Stimulated activated CD4-positive, alpha-beta T cell treated with anti-CD3 and anti-CD28 coated beads, TNF-alpha, amount 100 ng/mL, for 4 hours (primary cell): ENCODE measurements at places on chromosomes 4 and X.

DNA sequence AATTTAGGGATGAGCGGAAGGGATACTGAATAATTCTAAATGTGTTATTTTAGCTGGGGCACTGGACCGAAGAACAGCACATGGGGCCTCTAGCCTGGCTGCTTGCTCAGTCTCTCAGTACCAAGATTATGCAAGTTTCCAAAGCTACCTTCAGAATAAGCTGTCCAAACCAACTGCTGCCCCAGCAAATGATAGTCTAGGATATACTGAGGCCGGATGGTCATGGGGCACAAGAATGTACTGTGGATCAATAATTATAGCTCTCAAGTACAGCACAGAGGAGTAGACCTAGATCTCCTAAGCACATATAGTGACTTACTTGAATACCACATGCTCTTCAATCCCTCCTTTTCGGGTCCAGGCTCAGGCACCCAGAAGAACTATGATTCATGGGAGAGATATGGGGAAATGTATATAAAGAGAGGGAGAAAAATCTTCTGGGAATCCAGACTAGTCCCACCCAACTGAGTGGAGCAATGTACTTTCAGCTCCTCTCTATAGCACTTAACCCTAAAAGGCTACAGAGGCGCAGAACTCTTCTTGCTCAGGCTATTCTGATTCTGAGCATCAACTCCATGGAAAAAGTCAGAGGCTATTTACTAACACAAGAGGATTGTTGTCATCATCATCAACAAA is 160.3 kb upstream of the GPC4 start:
- no peak for DNase-seq

GRCh38 chr4:110550260-110550659 is 72.6 kb downstream of the PITX2 start:
- DNase-seq: no peak

GRCh38 chrX:10582945-10583344 is 37.4 kb downstream of the MID1 start:
- DNase-seq: no peak

DNA sequence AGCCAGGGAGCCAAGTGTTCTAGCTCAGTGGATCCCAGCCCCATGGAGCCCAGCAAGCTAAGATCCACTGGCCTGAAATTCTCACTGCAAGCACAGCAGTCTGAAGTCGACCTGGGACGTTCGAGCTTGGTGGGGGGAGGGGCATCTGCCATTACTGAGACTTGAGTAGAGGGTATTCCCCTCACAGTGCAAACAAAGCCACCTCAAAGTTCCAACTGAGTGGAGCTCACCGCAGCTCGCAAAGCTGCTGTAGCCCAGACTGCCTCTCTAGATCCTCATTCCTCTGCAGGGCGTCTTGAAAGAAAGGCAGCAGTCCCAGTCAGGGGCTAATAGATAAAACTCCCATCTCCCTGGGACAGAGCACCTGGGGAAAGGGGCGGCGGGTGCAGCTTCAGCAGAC is 226.3 kb downstream of the ZIC3 start:
- DNase-seq: no peak

GRCh38 chrX:68183612-68184214 is 249.6 kb downstream of the OPHN1 start:
- no peak for DNase-seq

- no peak for DNase-seq
These were observed 321.2 kb downstream of the PCDH7 start for GRCh38 chr4:31041385-31041784.
